GM12878 (cell line): ENCODE measurements at places on chromosomes 12 and 14. TPM values are rescaled to one million over a fixed set of nuclear protein-coding genes. Genes with fewer than 3 reads are reported as not detected.

DNA sequence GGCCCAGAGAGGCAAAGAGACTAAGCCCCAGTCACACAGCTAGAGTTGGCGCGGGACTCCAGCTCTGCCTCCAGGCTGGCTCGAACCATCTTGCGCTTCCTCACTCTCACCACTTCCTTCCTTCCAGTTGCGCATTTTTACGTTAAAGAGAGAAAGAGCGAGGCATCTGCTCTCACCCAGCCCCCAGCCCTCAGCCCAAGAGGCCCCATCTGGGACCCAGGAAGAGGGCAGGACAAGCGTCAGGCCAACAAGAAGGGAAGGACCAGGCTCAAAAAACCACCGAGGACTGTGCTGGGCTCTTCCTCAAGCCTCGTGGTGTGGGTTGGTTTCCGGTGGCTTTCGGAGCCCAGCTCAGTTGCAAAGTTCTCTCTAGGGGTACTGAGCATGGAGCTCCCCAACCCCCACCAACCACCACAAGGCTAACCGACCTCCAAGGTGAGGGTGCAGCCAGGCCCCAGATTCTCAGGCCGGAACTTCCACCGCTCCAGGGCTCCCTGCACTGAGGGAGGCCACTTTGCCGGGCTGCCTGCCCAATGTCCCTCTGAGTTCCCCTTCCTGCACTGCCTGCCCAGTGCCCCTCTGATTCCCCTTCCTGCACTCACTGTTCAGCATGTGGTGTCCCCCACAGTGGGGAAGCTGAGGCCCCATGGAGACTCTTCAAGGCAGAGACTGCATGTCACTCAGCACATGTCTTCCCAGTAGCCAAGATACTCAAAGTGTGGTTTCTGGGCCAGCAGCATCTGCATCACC, 35.9 kb downstream of the TESC start:
- H3K27me3 ChIP-seq, result no peaks in the 10 kb centered on the region
- no peaks in the 10 kb centered on the region for H3K36me3 ChIP-seq
- peak overlapping the region; percentile 57 for H3K27ac ChIP-seq
- peak; percentile 55 for DNase-seq

Gene HOXC13
- not detected in 2 replicates for total RNA-seq

- no peak for DNase-seq
- H3K27ac ChIP-seq, result no peak overlapping the region
- H3K36me3 ChIP-seq, result no peaks in the 10 kb centered on the region
- no peak overlapping the region for H3K4me3 ChIP-seq
These were observed 53.8 kb downstream of the SDR9C7 start for GRCh38 chr12:56880125-56880992.

Gene BRF1
- 29.3 and 33.5 TPM in 2 replicates for total RNA-seq

DNA sequence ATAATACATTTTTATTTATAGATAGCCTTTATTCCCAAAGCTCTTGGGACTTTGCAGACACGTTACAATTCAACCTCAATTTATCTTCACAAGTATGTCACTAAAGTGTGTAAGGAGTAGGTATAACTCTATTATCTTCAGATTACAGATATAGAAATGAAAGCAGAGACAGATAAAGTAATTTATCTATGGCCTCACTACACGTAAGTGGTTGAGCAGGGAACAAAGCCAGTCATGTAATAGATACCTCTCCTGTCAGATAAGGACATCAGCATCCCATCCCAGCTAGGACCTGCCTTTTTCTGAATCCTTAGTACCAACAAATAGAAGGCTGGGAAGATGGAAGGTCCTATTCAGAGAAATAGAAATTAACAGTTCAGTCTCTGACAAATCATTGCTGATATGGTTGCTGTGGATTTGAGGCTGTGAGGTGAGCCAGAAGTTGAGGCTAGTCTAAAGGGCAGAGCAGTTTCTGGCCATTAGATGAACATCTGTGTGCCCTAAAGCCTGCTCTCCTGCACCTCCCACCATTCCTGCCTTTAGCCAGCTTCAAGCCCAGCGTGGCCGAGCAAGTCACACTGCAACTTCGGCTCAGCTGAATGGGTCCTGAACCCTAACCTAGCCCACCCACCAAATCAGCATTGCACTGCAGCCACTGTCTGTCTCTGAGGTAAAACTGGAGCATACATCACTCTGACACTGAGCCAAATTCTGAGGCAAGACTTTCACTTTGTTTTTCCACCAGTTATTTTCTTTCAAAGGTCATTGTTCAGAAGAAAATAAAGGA, 71.1 kb upstream of the PLEKHA5 start:
- no peaks in the 10 kb centered on the region for H3K4me1 ChIP-seq
- no peaks in the 10 kb centered on the region for H3K36me3 ChIP-seq
- H3K4me3 ChIP-seq, result no peak overlapping the region
- H3K27ac ChIP-seq, result no peak overlapping the region

Gene GALNT16
- total RNA-seq, result 0.03 TPM in 1 of 2 replicates, not detected in the other

Gene ZFYVE1
- 9.6 and 10.9 TPM in 2 replicates for total RNA-seq

- no peak overlapping the region for H3K27ac ChIP-seq
- no peaks in the 10 kb centered on the region for H3K36me3 ChIP-seq
- H3K27me3 ChIP-seq, result no peaks in the 10 kb centered on the region
- peaks cover 6% of the 10 kb centered on the region for H3K4me1 ChIP-seq
These were observed 116.1 kb downstream of the SCARB1 start for GRCh38 chr12:124747426-124748161.

DNA sequence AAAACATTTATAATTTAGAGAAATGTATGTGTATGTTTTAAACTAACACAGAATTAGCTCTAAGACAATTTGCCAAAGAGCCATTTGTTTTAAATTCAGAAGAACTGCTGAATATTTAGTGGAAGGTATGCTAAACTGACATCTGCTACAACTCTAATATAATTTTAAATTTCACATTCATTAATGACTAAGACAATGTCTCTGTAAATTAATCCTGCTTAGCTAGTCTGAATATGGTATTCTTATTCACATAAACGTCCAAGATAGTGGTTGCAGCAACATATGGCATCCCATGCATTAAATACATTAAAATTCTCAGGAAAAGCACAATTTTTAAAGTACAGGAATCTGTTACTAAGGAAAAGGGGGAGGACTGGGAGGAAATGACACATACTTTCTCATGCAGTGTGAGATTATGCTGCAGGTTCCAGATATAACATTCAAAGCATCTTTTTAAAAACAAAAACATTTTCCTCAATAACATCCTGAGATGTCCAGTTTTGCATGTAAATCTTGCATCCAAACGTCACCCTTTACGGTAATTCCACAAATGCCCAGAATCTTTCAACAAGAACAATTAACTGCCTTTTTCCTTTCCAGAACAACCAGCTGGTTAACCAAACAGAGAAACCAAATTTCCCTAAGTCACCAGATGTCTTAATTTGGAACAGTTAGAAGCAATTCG, 26.9 kb downstream of the WDR89 start:
- no peak overlapping the region for H3K27ac ChIP-seq
- no peaks in the 10 kb centered on the region for H3K27me3 ChIP-seq
- H3K4me1 ChIP-seq, result peaks cover 4% of the 10 kb centered on the region
- no peaks in the 10 kb centered on the region for H3K36me3 ChIP-seq

DNA sequence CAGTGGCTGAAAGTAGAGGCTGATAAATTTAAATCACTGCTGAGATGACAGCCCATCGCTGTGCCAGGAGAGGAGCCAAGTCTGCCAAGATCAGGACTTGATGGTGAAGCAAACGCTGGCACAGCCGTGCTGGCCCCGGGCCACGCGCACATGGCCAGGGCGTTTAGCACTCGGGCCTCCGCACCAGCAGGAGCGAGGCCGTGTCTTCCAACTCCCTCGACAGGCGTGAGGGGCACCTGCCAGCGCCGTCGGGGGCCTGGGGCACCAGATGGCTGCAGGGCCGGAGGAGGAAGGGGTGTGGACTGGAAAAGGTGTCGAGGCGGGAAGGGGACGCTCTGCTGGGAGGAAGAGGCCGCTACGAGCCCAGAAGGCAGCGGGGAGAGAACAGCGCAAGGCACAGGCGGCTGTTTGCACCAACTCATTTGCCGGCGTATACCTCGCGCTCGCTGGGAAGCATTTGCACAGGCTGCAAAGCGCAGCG, 29.5 kb downstream of the RIMBP2 start:
- H3K36me3 ChIP-seq, result no peaks in the 10 kb centered on the region
- H3K4me3 ChIP-seq, result no peak overlapping the region
- no peaks in the 10 kb centered on the region for H3K27me3 ChIP-seq

Gene OVCH1
- not detected in 2 replicates for total RNA-seq

DNA sequence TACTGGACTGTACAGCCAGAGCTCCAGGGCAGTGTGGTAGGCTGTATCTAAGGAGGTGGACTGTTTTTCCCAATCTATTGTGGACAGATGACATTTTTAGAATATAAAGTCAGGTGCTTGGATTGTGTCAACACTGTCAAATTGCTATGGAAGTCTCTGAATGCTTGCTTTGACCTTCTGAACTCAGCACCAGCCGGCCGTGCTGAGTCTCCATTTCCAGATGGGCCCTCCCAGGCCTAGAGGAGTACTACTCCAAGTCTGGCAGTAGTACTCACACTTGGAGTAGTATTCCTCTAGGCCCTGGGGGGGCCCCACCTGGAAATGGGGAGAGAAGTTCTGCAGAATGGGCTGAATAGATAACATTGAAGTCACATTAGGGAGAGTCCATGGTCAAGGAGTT, 16.2 kb upstream of the KCNK13 start:
- H3K4me3 ChIP-seq, result no peak overlapping the region
- H3K4me1 ChIP-seq, result no peaks in the 10 kb centered on the region
- peaks cover 6% of the 10 kb centered on the region for H3K36me3 ChIP-seq

GRCh38 chr12:92702754-92703679, at the start of gene PLEKHG7:
Gene PLEKHG7 (plus strand): TSS chr12:92702989. CDS start chr12:92706632, 3,643 bp downstream.
- peaks cover 25% of the 10 kb centered on the region for H3K4me1 ChIP-seq
- no peaks in the 10 kb centered on the region for H3K36me3 ChIP-seq
- peak within 1 kb of the TSS; percentile 69 for H3K4me3 ChIP-seq
- peak; percentile 80 for DNase-seq
- H3K27ac ChIP-seq, result peak within 1 kb of the TSS; percentile 81

Gene RD3L
- not detected in 2 replicates for total RNA-seq

- no peaks in the 10 kb centered on the region for H3K27me3 ChIP-seq
- no peak overlapping the region for H3K27ac ChIP-seq
- DNase-seq, result no peak
- no peak overlapping the region for H3K4me3 ChIP-seq
- H3K36me3 ChIP-seq, result peaks cover 3% of the 10 kb centered on the region
These were observed 17.0 kb downstream of the NAA25 start for GRCh38 chr12:112091563-112091962.

Gene NGB
- total RNA-seq, result not detected in 2 replicates

GRCh38 chr14:24351517-24351916, 11.7 kb upstream of the RIPK3 start:
- H3K4me1 ChIP-seq, result no peaks in the 10 kb centered on the region
- peaks cover 4% of the 10 kb centered on the region; the same call in 1 of the 2 replicates for H3K27me3 ChIP-seq
- H3K36me3 ChIP-seq, result no peaks in the 10 kb centered on the region
- no peak overlapping the region for H3K4me3 ChIP-seq
- no peak for DNase-seq

DNA sequence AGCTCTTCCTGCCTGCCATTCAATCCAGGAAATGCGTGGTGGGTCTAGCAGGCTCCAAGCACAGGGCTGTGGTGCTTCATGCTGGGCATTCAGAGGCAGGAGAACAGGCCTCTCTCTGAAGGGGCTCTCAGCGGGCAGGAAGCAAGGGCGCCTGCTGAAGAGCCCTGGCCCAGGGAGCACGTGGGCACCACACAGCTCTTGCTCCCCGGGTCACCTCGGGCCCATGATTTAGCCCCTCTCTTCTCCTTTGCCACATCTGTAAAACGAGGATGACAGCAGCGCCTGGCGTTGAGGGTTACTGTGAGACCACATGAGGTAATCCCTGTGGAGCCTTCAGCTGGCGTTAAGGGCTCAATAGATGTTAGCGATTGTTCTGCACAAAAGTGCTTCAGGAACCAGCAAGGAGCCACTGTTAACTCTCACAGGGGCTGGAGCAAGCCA, 37.6 kb upstream of the SPTLC2 start:
- no peak overlapping the region for H3K27ac ChIP-seq
- H3K27me3 ChIP-seq, result no peaks in the 10 kb centered on the region
- no peaks in the 10 kb centered on the region for H3K36me3 ChIP-seq

DNA sequence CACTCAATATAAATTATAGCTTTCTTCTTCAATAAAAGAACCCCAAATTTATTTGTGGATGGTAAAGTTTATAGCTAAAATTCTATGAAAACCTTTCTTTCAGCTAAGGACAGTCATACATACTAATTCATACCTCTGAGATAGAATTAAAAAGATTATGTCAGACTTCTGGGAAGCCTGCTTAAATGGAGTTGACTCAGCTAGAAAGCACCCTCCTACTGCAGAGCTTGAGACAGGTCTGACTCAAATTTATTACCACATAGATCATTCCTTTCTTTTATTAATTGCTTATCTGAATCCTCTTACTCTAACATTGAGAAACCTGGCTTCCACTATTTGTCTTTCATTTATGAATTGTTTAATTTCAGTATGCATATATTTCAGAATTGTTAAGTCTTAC, 1007.0 kb upstream of the LRFN5 start:
- H3K36me3 ChIP-seq, result no peaks in the 10 kb centered on the region
- no peak overlapping the region for H3K4me3 ChIP-seq
- H3K27ac ChIP-seq, result no peak overlapping the region
- DNase-seq, result no peak

- H3K27me3 ChIP-seq, result no peaks in the 10 kb centered on the region
- H3K36me3 ChIP-seq, result no peaks in the 10 kb centered on the region
- no peak overlapping the region for H3K4me3 ChIP-seq
- DNase-seq, result no peak
- H3K27ac ChIP-seq, result no peak overlapping the region
These were observed 159.2 kb downstream of the PAWR start for GRCh38 chr12:79531518-79531917.

- no peak overlapping the region for H3K27ac ChIP-seq
- no peaks in the 10 kb centered on the region for H3K27me3 ChIP-seq
- H3K4me1 ChIP-seq, result no peaks in the 10 kb centered on the region
- H3K36me3 ChIP-seq, result no peaks in the 10 kb centered on the region
- no peak overlapping the region for H3K4me3 ChIP-seq
These were observed 282.0 kb upstream of the PPFIA2 start for GRCh38 chr12:82040987-82041743.

Gene SLCO1B1
- not detected in 2 replicates for total RNA-seq

Gene TAC3
- not detected in 2 replicates for total RNA-seq

GRCh38 chr12:49584591-49584990, 16.6 kb upstream of the MCRS1 start:
- no peak overlapping the region for H3K27ac ChIP-seq
- no peaks in the 10 kb centered on the region for H3K27me3 ChIP-seq
- peaks cover 17% of the 10 kb centered on the region for H3K4me1 ChIP-seq
- no peak for DNase-seq

DNA sequence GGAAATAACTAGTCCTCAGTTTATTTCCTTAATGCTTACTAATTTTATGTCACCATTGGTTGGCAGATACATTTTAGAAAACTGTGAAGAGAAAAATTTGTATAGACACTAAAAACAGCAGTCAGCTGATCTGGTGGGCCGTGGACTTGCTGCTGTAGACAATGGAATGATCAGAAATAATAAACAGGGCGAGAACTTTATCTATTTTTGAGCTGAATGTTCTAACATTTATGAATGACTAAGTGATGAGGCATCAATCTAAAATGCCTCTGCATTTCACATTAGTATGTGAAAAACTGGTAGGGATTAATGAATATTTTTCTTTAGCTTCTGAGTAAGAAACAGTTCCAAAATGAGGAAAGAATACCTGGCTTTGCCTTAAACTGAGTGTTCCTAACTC, 24.8 kb upstream of the PKP2 start:
- H3K27me3 ChIP-seq, result no peaks in the 10 kb centered on the region
- H3K36me3 ChIP-seq, result no peaks in the 10 kb centered on the region
- H3K4me1 ChIP-seq, result no peaks in the 10 kb centered on the region
- no peak overlapping the region for H3K27ac ChIP-seq
- H3K4me3 ChIP-seq, result no peak overlapping the region
